NCI-H1436 treated with DMSO at 0.1 percent for 48 hours (cell line): ENCODE measurements at places on chromosomes 16 and 17.

DNA sequence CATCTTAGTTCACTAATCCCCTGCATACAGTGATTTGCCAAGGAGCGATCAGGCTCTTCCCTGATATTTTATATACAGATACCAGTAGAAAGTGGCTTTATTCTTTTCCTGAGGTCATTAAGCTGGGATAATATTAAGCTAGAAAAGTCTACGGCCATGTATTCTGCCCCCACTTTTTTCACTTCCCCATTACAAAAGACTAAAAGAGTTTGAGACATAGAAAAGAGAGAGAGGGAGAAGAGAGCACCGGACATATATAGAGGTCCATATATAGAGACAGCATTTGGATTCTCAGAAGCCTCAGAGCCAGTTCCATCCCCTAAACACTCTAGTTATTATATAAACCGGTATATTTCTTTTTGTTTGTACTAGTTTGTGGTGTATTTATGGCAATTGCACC, 166.5 kb upstream of the ANKFN1 start:
- DNase-seq: no peak

GRCh38 chr16:71771571-71771970, 37.1 kb downstream of the AP1G1 start:
- DNase-seq: no peak

GRCh38 chr17:27495460-27495859, 39.2 kb downstream of the KSR1 start:
- DNase-seq: no peak

GRCh38 chr16:9047689-9048301, 43.6 kb upstream of the HAPSTR1 start:
- DNase-seq: peak; percentile 79

DNA sequence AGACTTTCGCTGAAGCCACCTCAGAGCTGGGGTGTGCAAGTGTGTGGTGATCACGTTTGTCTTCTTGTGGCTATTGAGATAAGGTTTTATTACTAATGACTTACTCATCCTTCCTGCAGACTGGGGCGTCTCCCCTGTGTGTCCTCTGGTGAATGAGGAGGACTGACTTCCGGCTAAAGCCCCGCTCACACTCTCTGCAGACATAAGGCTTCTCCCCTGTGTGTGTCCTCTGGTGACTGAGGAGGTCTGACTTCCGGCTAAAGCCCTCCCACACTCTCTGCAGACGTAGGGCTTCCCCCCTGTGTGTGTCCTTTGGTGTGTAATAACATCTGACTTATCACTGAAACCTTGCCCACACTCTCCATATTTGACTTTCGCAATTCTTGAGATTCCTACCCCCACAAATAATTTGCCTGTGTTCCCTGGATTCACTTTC, 19.4 kb downstream of the PRDM7 start:
- no peak for DNase-seq

DNA sequence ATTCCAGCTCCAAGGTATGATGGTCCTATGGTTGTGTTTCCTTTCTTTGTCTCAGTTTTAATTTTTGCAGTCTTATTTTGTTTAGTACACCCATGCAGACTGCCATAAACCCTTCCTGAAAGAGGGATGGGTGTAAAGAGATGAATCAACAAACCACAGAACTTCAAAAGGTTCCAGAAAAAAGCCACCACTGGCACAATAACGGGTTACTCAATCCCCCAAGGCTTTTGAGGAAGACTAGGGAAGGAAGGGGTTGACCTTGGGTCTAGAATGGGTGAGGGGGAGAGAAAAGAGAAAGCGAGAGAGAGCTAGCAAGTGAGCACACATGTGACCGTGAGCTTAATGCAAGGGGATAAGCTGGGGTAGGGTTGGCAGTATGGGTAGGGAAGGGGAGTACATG, 168.1 kb downstream of the XYLT1 start:
- DNase-seq: no peak

GRCh38 chr16:65480281-65481091, 358.6 kb upstream of the CDH11 start:
- DNase-seq: no peak

GRCh38 chr16:82991410-82991809, 364.6 kb downstream of the CDH13 start:
- DNase-seq: no peak

DNA sequence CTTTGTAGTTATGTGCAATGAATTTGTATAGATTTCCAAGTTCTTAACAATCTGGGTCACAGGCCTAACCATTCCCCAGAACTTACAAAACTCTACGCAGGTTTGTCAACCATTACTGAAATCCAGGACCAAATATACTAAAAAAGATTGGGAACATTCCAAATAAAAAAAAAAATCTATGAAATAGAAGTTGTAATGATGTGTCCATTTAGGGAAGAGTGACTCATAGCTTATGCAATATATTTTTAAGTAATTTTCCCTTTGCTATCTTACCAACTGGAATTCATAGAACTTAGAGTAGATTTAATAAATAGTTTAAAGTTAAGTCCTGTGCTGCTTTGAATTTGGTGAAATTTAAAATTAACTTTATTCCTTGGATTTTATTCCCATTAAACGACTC, 393.2 kb downstream of the PMP22 start:
- no peak for DNase-seq

DNA sequence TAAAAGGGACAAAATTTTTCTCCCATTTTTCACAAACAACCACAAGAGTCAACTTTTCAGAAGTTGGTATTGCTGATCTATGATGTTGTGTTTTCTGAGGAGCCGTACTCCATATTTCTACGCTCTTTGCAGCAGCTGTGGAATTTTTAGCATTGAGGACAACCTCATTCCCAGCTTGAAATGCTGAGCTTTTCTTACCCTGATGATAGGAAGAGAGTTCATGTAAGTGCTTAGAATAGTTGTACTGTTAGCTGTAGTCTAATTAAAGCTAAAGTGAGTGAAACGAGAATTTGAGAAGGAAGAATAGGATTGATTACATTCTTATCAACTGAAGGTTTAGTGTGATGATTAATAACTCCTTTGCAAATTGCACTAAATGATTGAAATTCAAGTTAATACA, 72.3 kb downstream of the NF1 start:
- DNase-seq: no peak

DNA sequence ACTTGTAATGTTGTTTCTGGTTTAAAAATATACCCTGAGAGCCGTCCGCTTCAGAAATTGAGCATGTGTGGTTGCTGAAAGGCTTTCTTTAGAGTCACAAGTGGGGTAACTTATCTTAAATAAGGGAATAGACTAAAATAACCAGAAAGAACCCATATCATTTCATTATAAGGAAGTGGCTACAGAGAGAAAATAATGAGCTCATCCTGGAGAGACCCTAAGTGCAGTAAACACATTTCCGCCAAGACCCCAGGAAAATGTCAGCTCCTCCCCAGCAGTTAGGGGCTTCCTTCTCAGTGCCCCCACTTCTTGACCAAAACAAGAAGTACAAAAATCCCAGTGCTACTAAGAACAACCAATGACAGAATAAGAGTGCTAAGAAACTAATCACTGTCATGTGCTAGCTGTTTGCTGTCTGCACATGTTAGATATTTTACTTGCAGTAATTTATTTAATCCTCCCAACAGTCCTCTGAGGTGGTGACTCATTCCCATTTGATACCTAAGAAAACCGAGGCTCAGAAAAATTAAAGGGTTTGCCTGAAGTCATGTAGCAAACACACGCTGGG, 83.5 kb downstream of the CDYL2 start:
- no peak for DNase-seq

- no peak for DNase-seq
These were observed 5.9 kb downstream of the SUPT6H start for GRCh38 chr17:28667870-28668269.

- DNase-seq: no peak
These were observed 23.7 kb downstream of the CLEC3A start for GRCh38 chr16:78045865-78046581.

GRCh38 chr16:1002399-1003166, 21.0 kb downstream of the SOX8 start:
- DNase-seq: no peak

- DNase-seq: no peak
These were observed 655 bp downstream of the HIRIP3 start for GRCh38 chr16:29994600-29995323.

DNA sequence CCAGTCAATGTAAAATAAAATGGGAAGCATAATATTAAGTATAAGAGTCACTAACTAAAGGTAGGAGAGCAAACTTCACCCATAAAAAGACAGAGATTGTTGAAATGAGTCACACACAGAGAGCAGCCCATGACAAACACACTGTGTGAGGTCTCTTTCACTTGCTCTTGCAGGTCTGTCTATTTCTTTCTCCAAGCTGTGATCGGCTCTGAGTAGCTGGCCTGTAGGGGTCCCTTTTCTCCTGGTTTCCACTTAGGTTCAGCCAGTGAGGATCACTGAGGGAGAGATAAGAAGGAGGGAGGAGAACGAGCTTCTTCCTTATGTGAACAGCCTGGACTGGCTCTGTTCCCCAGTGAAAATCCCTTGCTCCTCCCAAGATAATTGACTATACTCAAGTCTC, 133.7 kb upstream of the HS3ST3A1 start:
- DNase-seq: no peak

- DNase-seq: no peak
These were observed 12.1 kb upstream of the HSD3B7 start for GRCh38 chr16:30972872-30973271.

- DNase-seq: no peak
These were observed 30.3 kb upstream of the SUPT4H1 start for GRCh38 chr17:58382108-58382871.

GRCh38 chr17:82283208-82283749, 9.8 kb upstream of the CSNK1D start:
- no peak for DNase-seq

GRCh38 chr16:48870141-48870540, 260.2 kb upstream of the N4BP1 start:
- DNase-seq: no peak

- no peak for DNase-seq
These were observed 2.2 kb downstream of the MYO19 start for GRCh38 chr17:36532435-36532975.

DNA sequence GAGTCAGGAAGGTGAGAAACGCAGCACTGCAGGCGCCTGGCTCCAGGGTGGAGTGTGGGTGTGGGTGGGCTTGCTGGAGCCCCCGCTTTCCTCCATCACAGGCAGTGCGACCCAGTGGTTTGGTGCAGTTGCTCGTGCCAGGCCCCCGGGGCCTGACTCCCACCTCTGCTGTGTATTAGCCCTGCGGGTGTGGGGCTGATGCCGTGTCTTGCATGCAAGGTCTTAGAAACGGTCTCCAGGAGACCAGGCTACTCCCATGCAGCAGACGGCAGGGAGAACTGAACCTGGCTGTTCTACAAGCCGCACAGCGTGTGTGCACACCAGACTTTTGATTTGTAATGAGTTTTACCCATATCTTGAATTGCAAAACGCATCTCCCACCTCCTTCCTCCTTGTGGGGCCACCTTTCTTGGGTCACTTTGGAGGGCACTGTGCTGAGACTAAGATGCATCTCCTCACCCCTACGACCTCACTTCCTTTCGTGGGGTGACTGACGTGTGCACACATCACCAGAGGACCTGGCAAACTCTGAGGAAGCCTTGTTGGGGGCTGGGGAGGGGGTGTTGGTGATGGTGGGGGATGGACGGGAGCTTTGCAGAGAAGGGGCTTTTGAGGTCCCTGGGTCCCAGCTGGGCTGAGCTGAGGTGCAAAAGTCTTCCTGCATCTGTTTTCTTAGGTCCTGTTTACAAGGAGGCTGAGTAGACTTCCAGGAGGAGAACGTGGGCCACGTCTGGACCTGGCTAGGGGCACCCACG, 101.8 kb upstream of the TNRC6C start:
- no peak for DNase-seq

- DNase-seq: no peak
These were observed 168.7 kb upstream of the C17orf78 start for GRCh38 chr17:37207103-37207502.

GRCh38 chr16:17395849-17396480, 74.8 kb downstream of the XYLT1 start:
- no peak for DNase-seq

DNA sequence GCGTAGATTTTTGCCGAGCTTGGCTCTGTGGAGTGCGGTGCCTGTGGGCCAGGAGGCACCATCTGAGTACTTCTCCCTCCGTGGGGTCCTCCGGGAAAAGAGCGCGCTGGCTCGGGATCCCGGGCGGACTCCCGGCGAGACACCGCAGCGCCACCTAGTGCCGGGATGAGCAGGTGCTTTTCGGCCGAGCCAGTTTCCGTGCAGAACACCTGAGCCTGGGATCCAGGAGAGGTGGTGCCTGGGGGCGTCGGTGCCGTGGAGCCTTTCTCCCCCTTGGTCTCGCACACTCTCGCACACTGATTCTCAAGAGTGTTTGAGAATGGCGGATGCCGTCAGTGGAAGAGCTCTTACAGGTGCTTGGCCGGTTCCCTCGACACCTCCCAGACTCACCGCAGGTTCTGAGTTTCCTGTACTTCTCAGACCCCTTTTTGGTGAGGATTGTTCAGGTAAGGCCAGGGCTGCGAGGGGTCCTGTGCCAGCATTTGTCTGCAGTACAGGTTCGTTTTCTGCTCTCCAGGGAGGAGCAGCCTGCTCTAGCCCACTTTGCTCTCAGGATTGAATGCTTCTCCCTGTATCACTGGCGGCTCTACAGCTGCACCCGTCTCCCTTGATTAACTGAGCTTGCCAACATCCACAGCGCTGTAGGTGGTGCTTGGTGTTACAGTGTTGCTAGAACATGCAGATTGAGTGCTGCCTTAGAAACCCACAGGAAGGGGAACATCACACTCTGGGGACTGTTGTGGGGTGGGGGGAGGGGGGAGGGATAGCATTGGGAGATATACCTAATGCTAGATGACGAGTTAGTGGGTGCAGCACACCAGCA, 23.3 kb downstream of the TBCD start:
- no peak for DNase-seq

- DNase-seq: no peak
These were observed 143.7 kb upstream of the ZFHX3 start for GRCh38 chr16:73191660-73192046.

DNA sequence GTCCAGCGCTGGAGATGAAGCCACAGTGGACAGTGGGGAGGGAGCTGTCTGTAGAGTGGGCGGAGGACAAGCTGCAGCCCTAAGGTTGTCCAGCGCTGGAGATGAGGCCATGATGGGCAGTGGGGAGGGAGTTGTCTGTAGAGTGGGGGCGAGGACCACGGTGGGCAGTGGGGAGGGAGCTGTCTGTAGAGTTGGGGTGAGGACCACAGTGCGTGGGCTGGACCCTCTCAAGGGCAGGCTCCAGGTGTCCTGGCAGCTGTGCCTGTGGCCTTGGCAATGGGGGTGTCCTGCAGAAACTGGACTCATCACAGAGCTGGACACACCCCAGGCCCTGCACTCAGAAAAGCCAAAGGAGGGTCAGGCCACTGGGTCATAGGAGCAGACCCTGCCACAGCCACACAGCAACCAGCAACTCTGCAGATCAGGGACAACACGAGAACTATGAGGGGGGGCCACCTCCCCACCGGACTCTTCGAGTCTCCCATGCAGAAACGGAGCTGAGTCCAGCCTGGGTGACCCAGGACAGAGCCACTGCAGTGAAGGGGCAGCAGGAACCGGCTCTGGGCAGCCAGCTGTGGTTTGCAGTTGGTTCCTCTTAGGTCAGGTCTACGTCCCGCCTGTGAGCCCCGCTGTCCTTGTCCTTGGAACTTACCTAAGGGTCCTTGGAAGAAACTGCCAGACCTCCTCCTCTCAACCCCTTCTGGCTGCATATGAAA, 33.4 kb upstream of the CBFA2T3 start:
- DNase-seq: no peak

- no peak for DNase-seq
These were observed 157.5 kb upstream of the SOX9 start for GRCh38 chr17:71963351-71963750.

GRCh38 chr17:20284022-20284421, 183.3 kb downstream of the LGALS9B start:
- no peak for DNase-seq
